ENCODE measurements at places on chromosomes 7 and 10.

DNA sequence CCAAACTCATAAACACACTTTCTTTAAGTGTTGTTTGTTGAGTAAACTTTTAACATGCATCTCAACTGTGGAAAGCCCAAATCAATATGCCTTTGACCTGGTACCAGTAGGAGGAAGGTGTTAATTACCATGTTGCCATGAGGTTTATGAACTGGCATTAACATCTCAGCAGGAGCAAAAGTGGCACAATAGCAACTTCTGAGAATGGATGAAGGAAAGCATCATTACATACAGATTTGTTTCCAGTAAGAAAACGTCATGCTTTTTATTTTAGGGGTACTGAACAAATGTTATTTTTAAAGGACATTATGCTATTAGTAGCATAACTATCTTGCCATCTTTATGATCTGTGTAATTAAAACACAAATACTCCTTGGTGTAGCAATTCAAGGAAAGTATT lies 51.1 kb downstream of the ARMC3 start:
- DNase-seq, result no peak

GRCh38 chr10:125415006-125415633 lies 254.8 kb upstream of the CTBP2 start:
- no peak for DNase-seq

DNA sequence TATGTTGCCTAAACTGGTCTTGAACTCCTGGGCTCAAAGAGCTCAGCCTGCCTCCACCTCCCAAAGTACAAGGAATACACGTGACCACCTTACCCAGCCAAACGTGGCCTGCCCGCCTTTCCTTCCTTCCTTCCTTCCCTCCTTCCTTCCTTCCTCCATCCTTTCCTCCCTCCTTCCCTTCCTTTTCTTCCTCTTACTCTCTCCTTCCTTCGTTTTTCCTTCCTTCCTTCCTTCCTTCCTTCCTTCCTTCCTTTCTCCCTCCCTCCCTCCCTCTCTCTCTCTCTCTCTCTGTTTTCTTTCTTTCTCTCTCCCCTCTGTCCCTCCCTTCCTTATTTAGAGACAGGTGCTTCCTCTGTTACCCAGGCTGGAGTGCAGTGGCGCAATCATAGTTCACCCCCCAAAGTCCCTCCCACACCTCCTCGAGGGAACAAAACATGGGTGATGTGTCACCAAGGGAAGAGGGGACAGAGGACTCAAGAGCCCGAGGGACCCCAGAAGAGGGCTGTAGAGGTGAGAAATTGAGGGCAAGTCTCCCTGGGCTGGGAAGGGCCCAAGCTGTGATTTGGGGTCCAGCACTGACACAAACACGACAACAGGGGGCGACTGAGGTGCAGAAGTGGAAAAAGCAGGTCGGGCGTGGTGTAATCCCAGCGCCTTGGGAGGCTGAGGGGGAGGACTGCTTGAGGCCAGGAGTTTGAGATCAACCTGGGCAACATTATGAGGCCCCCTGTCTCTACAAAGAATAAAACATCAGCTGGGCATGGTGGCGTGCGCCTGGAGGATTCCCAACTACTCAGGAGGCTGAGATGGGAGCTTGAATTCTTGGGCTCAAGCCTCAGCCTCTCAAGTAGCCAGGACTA lies 28.1 kb downstream of the EPHB4 start:
- DNase-seq, result peak; percentile 38

GRCh38 chr7:113083816-113084495 lies 2.7 kb downstream of the GPR85 start:
- DNase-seq, result no peak

GRCh38 chr7:41760293-41760692 lies 57.4 kb upstream of the INHBA start:
- DNase-seq, result no peak

DNA sequence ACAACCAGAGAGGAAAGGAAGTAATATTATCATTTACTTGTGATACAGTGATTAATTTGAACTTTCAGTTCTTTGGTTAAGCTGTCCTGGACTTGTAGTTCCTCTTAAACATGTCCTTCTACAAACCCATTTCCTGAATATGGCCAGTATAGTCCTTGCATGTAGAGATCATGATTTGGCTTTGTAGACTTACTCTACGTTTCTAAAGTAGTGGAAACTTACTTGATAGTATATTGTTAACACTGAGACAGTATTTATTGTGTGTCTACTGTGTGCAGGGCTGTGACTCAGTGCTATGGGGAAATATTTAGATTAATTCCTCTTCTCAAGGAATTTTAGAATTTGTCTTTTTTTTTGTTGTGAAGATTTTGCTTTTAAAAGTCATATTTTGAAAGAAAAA lies 109.5 kb downstream of the NRF1 start:
- no peak for DNase-seq

GRCh38 chr7:45695249-45695995 lies 121.3 kb downstream of the ADCY1 start:
- DNase-seq, result no peak

GRCh38 chr10:33566426-33566825 lies 232.0 kb upstream of the NRP1 start:
- no peak for DNase-seq

GRCh38 chr10:73998929-73999691 lies 1.2 kb downstream of the VCL start:
- DNase-seq, result no peak

GRCh38 chr10:46992803-46993561 lies 81.8 kb downstream of the PTPN20 start:
- DNase-seq, result no peak

DNA sequence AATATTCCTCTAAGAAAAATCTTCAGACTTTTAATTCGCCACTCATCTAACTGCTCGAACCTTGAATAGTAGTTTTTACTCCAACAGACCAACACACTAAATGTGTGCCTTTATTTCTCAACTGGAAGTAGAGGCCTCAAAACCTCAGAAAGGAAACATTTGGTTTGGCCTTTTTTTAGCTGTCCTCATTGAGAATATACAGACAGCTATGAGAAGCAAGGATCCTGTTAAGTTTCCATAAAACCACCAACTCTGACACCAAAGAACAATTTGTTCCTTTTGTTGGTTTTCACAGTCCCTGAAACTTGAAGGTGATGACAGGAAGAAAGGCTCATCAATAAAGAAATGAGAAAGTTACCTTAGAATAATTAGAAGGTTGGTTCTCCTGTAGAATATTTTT lies 199.2 kb upstream of the MEOX2 start:
- DNase-seq, result no peak

DNA sequence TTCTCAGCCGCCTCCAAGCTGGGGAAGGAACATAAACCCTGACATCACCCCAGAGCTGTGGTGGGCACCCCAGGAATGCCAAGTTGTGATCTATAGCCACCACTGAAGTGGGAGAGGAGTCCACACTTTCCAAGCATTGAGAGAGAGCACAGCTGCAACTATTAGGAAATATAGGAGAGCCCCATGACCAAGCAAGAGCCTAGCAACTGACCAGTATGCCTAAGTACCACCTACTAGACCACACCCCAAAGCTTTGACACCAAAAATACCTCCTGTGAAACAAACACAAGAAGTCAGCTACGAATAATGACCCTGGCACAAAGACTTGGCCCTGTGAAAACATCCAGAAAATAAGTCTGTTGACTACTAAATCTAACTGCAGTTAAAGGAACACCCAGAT lies 804.1 kb upstream of the IGFBP3 start:
- no peak for DNase-seq

GRCh38 chr7:85688712-85689111 lies 501.9 kb upstream of the SEMA3D start:
- no peak for DNase-seq

DNA sequence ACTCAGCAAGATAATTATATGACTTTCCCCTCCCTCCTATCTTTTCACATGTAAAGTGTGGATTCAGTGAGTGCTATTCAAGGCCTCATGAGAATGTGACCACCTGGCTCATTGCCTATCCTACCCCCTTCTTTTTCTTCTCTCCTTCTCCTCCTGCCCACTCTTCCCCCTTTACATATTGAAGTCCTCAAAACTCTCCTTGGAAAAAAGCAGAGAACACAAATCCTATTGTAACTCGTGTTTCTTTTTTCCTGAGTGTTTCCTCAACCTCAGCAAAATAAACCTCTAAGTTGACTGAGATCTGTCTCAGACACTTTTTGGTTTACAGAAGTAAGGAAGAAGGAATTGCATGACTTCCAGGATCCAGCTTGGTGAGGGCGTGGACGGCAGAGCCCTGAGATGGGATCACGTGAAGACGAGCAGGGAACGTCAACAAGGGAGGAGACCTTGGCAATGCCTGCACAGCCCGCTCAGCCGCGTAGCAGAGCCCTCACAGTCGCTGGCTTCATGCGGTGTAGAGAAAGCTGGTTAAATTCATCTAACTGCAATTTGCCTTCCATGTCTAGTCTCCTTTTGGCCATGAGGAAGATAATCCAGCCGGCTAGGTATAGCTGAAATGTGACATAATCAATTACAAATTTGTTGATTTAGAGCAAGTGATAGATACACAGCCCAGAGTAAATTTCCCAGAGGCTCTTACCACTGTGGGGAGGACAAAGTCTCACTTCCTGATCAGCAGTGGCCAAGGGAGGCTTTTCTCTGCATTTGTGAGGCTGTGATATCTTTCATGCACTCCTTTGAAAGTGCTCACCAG lies 75.7 kb downstream of the LYZL2 start:
- DNase-seq, result no peak

DNA sequence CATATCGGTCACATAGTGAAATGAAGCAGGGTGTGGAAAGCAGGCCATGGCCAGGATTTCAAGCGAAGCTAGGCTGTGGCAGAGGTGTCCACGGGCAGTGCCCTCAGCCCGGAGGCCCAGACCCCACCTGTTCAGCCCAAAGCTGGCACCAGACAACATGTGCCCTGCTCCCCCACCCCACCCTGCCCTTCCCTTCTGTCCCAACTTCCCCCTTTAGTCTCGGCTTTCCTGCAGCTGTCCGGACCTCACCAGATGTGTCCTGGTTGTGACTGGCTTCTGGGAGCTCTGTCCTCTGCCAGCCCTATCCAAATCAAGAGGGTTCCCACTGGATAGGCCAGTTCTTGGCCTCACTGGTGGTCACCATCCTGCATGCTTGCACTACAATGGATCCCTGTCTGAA lies 37.3 kb downstream of the ADAM12 start:
- DNase-seq, result no peak

DNA sequence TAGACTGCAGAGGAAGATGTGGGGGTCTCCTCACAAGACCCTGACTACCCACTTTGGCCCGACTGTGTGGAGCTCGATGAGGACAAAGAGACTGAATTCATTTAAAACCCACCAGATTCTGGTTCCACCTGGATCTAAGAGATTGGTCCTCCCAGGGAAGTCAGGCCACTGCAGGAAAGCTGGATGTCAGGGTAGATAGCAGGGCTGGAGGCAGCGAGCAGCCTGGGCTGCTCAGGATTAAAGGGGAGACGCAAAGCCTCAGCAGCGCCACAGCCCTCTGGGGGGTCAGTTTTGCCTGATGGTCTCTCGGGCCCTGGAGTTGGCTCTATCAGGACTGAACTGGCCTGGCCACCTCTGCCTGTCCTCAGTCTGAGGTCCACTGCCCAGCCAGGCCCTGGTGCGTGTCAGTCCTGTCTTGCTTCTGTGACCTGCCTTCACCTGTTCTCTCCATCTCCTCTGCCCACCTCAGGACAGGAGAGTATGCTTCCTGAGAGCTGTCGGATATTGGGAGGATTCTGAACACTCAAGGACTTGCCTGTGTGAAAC lies 12.2 kb upstream of the KLRG2 start:
- DNase-seq, result no peak

- no peak for DNase-seq
These were observed 3.3 kb downstream of the EPHA1 start for GRCh38 chr7:143405173-143406001.

DNA sequence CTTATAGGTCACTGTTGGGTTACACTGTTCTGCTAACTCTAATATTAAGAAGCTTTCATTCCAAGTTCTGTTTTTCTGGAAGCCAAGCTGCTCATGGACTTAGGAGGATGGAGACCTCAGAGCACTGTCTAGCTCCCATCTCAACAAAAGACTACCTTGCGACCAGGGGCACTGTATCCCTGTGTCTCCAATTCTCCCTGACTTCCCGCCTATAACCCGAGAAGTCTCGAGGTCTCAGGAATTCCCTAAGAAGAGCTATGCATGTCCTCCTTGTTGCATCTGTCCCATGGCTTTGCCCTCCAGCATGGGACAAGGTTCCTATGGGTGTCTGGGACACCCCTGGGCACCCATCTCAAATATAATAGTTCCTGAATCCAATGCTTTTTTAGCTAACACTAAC lies 31.2 kb downstream of the BTBD16 start:
- no peak for DNase-seq

GRCh38 chr7:43697690-43698089 lies 31.6 kb downstream of the COA1 start:
- no peak for DNase-seq

GRCh38 chr10:109668154-109668665 lies 255.1 kb downstream of the XPNPEP1 start:
- no peak for DNase-seq

DNA sequence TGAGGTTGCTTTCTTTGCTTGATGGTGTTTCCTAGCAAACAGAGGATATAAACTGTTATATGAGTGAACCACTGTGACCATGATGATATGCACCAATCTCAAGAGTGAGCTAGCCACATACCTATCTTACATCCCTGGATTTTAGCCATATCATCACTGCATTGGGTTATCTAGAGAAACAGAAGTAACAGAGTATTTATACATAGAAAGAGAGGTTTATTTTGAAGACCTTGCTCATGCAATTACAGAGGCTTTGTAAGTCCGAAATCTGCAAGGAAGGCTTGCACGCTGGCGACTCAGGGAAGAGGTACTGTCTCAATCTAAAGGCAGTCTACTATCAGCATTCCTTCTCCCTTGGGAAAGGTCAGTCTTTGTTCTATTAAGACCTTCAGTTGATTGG lies 11.8 kb upstream of the PON2 start:
- DNase-seq, result no peak

DNA sequence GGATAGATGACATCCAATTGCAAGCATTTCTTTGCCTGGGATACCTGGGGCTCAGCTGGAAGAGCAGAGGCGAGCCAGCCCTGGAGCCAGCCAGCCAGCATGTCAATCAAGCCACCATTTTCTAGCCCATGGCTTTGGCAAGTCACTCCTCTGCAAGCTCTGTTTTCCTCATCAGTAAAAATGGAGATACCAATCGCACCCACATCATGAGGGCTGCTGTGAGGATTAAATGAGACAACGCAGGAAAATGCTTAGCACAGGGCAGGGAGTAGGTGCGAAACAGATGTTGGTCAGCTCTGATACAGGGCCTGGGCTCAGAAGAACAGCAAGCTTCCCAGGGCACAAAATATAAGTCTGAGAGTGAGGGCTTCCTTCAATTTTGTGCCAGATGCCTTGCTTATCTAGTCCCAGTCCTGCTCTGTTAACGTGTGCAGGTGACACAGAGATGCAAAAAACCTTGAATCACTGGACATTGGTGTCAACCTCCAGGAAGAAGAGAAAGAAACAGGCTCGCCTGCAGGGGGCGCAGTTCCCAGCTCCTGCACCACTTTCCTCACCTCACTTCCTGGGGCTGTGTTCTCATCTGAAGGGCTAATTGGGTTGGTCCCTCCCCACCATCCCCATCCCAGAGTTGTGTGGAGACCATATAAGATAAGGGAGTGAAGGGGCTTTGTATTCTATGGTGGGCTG lies 72.8 kb upstream of the CACUL1 start:
- DNase-seq, result no peak

DNA sequence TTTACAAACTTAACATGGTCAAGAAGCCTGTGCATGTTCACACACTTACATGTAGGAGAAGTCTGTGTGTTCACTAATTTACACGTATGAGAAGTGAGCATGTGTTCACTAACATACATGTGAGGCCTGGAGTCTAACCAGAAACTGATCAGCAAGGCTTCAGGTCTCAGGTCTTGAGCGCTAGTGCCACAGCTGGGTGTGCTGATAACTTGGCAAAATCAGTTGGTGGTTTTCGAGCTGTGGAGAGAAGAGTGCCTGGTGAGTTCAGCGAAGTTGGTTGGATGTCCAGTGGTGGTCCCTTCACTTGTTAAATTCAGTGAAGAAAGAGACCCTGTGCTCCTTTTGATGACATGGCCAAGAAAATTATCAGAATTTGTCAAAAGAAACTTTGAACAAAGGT lies 98.7 kb downstream of the CELF2 start:
- no peak for DNase-seq

Measured in stimulated activated CD4-positive, alpha-beta T cell treated with anti-CD3 and anti-CD28 coated beads, Interleukin-4, amount 100 ng/mL, for 4 hours (primary cell).